ENCODE measurements at places on chromosomes 12 and 14.

- DNase-seq, result no peak
These were observed 18.9 kb downstream of the DNAL1 start for GRCh38 chr14:73663548-73664212.

DNA sequence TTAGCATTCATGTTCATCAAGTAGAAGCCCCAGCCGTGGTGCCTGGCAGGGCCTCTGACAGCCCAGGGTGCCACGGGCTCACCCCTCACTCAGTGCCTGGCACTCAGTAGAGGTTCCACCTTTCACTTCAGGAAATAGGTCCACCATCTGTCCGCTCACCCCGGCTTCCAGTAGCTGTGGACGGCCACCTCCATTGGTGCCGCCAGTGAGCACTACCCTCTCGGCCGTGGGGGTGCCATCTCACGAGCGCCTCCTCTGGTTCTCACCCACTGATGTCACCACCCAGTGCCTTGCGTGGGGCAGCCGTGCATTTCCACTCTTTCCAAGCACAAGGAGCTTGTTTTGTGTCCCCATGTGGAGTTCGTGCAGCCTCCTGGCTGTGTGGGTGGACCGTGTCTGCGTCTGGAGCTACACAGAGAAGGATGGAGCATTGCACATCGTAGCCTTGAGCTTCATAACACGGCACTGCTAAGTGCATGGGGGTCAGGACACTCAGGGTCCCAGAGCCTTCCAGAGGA lies 41.0 kb upstream of the MMP17 start:
- DNase-seq, result no peak

GRCh38 chr14:100134586-100134985 lies 24.9 kb downstream of the DEGS2 start:
- DNase-seq, result no peak

- no peak for DNase-seq
These were observed 53.9 kb upstream of the ATP2A2 start for GRCh38 chr12:110227138-110227537.

DNA sequence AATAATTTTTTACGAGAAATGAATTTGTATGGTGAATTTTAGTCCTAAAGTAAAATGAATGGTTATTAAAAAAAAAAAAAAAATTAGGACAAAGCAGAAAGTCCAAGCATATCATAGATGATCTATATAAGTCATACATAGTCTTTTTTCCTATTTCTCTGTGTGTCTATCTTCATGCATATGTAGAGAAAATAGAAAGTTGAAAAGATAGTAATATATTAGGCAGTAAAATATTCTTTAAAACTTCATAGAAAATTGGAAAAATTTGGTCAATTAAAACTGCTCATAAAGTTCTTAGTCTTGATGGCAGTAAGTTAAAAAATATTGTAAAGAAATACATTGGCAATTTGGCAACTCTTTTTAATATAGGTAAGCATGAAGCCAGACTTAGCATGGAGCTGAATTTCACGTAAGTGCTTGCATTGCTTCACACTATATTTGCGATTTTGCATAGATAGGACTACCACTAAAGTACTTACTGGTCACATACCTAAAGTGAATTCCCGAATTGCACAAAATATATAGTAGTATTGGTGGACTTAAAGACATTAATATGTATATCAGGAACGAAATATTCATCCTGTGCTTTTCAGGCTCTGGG lies 303.8 kb downstream of the IPO8 start:
- DNase-seq, result no peak

DNA sequence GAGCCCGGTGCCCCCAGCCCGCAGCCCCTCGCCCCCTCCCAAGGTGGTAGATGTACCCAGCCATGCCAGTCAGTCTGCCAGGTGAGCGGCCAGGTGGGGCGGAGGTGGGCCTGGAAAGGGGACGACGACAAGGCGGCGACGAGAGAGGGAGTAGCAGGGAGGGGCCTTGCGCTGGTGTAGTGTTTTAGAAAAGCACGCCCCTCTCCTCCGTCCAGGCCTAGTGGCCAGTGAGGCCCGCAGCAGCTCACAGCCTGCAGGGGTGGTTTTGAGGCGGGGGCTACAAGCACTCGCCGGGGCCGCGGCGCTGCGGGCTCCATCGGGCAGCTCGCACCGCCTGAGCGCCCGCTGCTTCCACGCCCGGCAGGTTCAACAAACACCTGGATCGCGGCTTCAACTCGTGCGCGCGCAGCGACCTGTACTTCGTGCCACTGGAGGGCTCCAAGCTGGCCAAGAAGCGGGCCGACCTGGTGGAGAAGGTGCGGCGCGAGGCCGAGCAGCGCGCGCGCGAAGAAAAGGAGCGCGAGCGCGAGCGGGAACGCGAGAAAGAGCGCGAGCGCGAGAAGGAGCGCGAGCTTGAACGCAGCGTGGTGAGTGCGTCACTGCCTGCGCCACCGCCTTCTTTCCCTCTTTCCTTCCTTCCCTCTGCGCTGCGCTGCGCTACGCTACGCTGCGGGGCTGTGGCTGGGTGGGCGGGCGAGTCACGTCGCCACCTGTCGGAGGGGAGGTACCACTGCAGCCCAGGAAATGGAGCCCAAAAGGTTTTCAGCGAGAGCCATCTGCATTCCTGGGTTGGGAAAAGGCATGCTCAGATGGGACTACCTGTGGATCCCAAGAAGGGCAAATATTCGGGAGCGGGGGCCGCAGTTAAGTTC lies 5.9 kb upstream of the RNU7-1 start:
- DNase-seq, result peak; percentile 98

DNA sequence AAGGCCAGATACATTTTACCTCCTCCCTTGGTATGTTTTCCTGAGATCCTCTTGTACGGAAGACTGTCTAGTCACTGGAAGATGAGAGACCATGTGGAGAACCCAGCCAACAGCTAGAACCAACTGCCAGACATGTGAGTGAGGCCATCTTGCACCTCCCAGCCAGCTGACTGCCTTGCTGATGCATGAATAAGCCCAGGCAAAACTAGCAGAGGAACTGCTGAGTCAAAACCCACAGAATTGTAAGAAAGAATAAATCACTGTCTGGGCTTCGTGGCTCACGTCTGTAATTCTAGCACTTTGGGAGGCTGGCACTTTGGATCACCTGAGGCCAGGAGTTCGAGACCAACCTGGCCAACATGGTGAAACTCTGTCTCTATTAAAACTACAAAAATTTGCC lies 160.0 kb downstream of the TPH2 start:
- DNase-seq, result no peak

- no peak for DNase-seq
These were observed 146.3 kb upstream of the KRAS start for GRCh38 chr12:25397001-25397400.

GRCh38 chr14:68686205-68686465 lies 106.7 kb downstream of the ZFP36L1 start:
- no peak for DNase-seq

DNA sequence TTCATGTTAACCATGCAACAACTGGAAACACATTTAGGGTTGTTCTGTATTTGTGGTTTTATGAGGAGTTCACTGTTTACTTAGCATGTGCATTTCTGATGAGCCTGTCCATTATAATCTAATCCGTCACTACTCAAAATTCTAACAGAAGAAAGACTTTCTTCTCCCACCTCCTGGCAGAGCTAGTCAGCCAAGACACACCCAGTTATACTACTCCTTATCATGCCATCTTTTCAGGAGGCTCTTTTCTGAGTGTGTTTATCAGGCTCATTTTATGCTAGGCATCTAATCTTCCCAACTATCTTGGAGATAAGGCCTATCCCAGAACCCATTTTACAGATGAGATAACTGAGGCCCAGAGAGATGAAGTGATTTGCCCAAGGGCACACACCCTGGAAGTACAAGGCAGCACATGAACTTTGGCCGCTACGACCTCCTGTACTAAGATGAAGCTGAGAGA lies 10.4 kb upstream of the MED13L start:
- DNase-seq, result no peak

DNA sequence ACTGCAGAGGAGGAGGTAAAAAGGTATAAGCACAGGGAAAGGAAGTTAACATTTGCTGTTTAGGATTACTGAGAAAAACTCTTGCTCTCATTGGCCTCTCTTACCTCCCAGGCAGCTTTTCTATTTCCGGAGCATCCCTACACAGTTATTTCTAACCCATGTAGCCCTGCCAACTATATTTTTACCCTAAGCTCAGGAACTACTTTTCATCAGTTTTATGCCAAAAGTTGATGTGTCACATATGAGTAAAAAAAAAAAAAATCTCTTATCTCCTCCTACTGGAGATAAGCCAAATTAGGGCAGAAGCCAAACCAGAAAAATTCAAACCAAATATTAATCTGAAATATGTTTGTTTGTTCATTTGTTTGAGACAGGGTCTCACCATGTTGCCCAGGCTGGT lies 34.4 kb upstream of the PSMA6 start:
- DNase-seq, result no peak

GRCh38 chr12:107891967-107892366 lies 117.5 kb downstream of the ASCL4 start:
- DNase-seq, result peak; percentile 27

DNA sequence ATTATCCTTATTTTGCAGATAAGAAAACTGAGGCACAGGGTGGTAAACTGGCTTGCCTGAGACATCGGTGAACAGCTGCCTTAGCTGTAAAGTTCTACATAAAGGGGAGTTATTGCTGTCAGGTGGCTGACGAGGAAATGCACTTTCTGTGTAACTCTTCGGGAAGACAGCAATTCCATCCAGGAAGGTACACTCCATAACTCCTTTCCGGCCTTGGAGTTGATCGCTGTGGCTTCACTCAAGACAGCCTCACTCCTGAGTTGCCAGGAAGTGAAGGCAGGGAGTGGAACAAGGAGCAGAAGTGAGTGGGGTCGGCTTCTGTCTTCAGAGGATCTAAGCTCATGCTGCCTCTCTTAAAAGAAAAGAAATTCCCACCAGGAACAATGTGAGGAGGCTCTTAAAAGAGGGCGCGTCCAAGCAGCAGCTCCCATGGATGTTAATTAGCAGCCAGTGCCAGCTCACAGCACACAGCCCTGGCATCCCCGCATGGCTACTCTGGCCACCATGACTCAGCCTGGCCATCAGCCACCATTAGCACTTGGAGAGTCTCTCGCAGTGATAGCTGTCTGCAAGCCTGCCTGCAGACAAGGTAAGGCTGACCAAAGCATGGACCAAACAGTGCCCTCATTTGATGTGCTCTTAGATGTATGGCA lies 60.3 kb downstream of the NUAK1 start:
- no peak for DNase-seq

DNA sequence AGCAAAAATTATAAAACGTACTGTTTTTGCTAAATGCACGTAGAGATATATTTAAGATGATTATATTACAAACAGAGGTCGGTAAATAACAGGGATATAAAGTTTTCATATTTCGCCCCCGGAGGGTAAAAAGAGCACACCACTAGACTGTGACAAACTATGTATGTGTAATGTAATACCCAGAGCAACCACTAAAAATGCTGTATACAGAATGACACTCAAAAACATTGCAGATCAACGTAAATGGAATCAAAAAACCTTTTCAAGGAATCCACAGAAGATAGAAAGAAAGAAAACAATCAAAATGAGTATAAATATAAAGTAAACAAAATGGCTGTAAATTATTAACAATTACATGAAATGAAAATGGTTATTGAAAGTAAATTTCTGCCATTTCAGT lies 37.6 kb upstream of the PRB4 start:
- DNase-seq, result peak; percentile 5

- DNase-seq, result peak; percentile 86
These were observed at the start of gene PXN for GRCh38 chr12:120265473-120266179. Gene PXN (minus strand): TSS chr12:120265730. CDS start chr12:120265629, 101 bp downstream.

GRCh38 chr12:109191621-109192250 lies 75.3 kb downstream of the ACACB start:
- no peak for DNase-seq

- no peak for DNase-seq
These were observed 3.8 kb downstream of the AQP6 start for GRCh38 chr12:49976557-49976956.

GRCh38 chr12:7142056-7142644 lies 12.0 kb downstream of the CLSTN3 start:
- DNase-seq, result peak; percentile 70

GRCh38 chr12:124389725-124390441 lies 95.0 kb downstream of the RFLNA start:
- DNase-seq, result no peak

GRCh38 chr14:77580477-77580876 lies 36.0 kb downstream of the SPTLC2 start:
- no peak for DNase-seq

Data from OCI-LY7 (cell line).